Sciatic nerve (tissue), 2 donors: ENCODE measurements at places on chromosomes 2 and 18. TPM values are rescaled to one million over a fixed set of nuclear protein-coding genes. Genes with fewer than 3 reads are reported as not detected.

Gene ROCK1
- 98.8 TPM for total RNA-seq

Gene NAT8
- total RNA-seq: not detected

Gene PSMD14
- total RNA-seq: 25.9 TPM

Gene ASAP2
- 47.1 TPM for total RNA-seq

DNA sequence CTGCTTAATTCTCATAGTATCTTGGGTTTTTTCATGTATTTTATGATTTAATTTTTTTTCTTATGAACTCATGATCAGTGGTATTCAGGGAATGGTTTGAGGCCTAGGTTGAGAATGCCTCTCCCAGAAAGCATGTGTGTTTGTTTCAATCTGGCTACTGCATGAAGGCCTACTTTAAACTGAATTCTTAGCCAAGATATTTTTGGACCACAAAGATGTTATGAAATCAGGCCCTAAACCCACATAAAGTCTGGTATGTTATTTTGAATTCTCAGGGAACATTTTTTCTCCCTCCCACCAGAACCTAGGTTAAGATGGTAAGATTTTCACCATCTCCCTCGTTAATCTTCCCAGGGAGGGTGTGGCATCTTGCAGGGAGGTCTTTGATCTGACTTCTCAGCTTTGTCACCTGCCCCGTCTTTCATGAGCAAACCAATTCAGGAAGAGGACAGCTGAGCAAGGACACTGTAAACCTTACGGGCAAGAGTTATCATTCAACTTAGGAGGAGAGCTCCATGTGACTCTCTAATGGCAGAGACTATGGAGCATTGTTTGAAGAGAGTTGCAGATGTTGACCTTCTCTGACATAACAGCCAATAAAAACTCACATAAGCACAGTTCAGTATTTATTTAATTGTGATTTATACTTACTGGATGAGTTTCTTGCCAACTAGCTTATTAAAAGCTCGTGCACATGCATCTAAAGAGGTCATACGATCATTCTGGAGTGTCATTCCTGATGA, 21.3 kb upstream of the ACKR3 start:
- no peak for DNase-seq

DNA sequence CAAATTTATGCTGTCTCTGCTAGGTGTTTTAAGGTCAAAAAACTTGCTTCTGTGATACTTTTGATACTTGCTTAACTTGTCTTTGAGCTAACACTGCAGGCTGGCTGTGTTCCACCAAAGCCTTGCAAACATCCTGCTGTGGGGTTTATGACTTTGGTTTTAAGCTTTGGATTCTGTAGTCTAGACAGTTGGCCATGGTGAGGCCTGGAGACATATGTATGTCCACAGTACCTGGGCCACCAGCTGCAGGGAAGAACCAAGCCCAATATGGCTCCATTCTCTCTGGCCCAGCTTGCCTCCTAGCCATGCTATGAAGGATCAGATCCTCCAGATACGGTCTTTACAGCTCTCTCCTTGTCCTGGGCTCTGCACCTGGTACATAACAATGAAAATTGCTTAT, 113.9 kb downstream of the INO80D start:
- DNase-seq: no peak

- no peak for DNase-seq
Observed at GRCh38 chr2:74882299-74882687, 48.4 kb downstream of the HK2 start.

- peak; percentile 69 for DNase-seq
Observed at GRCh38 chr2:23926290-23926749, 603 bp downstream of the ATAD2B start.

- no peak for DNase-seq
Observed at GRCh38 chr2:74043345-74044329, 58.9 kb downstream of the TET3 start.

DNA sequence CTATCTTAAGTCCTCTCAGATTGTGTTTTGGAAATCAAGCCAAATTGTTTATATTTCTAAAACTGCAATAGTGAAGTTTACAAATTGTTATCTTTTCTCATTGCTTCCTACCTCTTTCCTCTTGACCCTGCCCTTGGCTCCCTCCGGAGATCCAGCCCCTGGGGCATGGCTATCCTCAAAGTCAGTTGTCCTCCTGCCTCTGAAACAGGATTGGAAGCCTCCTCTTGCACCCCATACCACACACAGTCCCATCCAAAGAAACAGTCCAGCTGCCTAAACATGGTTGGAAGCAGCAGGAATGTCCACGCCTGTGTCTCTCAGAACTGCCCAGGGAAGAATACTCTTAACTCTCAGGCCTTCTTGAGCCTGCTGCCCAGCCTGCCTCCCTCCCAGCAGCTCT, 30.1 kb upstream of the COL6A3 start:
- no peak for DNase-seq

DNA sequence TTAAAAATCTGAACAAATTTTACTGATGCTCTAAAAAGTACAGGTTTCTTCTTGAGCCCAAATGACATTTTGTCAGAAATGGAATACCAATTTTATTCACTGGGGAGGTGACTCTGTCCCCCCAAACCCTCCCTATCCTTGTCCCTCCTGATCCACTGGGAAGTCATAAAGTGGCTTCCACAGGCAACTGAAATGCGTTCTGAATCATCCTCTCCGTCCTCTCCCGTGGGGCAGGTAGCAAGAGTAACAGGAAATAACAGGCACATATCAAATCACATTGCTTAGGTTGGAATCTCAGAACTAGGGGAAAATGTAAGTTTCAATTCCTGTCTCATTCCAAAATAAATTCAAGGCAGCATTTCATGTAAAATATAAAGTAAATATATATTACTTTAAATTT, 44.5 kb downstream of the MYL12B start:
- no peak for DNase-seq
